ENCODE measurements at places on chromosomes 6 and 20.

- DNase-seq, result no peak
Measured at GRCh38 chr20:11132819-11133415, 459.1 kb upstream of the JAG1 start.

GRCh38 chr20:58342104-58342945 lies 32.8 kb downstream of the RAB22A start:
- no peak for DNase-seq

GRCh38 chr20:59406446-59406845 lies 106.0 kb downstream of the EDN3 start:
- DNase-seq, result no peak

GRCh38 chr20:31474097-31474436 lies 860 bp downstream of the DEFB124 start:
- DNase-seq, result no peak

DNA sequence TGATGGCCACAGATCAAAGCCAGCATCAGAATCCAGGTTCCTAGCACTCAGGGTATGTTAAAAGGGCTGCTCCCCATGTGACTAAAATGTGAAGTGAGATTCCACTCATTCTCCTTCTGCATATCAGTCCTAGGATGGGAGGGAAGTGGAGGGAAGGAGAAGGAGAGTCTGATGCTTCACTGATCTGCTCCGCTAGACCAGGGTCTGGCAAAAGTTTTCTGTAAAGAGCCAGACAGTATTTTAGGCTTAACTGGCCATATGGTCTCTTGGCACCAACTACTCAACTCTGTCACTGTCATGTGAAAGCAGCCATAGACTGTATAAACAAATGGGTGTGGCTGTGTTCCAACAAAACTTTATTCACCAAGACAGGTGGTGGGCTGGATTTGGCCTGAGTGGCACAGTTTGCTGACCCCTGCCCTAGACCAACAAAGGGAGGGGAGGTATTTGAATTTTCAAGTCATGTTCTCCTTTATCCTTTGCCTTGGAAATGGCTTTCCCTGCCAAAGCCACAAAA lies 22.6 kb downstream of the GHRH start:
- no peak for DNase-seq

- no peak for DNase-seq
Measured at GRCh38 chr20:36485286-36485685, 56.0 kb upstream of the MYL9 start.

GRCh38 chr20:57290178-57290484 lies 23.7 kb upstream of the BMP7 start:
- no peak for DNase-seq

GRCh38 chr20:59932616-59933295 lies 681 bp downstream of the SYCP2 start:
- DNase-seq, result no peak

DNA sequence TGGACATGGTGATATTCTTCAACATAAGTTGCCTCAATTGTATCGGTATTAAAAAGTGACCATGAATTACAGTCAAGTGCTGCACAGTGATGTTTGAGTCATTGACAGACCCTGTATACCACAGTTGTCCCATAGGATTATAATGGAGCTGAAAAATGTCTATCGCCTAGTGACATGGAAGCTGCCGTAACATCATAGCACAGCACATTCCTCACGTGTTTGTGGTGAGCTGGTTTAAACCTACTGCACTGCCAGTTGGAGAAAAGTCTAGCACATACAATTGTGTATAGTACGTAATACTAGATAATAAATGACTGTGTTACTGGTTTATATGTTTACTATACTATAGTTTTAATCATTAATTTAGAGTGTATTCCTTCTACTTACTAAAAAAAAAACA lies 150.2 kb downstream of the CDH26 start:
- DNase-seq, result no peak

GRCh38 chr6:127365874-127366273 lies 22.5 kb upstream of the ECHDC1 start:
- no peak for DNase-seq

DNA sequence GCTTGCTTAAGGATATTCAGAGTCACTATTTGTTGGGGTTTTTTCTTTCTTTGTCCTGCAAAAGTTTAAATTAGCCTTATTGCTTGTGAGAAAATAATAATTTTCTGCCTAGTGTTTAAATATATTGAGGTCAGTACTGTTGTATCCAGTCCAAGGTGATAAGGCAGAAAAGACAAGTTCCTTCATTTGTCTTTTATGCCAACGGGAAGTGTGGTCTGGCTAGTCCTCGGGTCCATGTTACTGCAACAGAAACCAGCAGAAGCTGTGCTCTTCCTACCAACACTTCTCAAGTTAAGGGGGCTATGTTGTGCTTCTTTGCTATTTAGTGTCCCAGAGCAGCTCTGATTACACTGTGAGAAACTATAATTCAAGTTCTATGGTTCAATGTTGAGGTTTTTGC lies 301.1 kb downstream of the TBC1D7 start:
- no peak for DNase-seq

- no peak for DNase-seq
Measured at GRCh38 chr20:33810259-33810658, 889 bp upstream of the CHMP4B start.

DNA sequence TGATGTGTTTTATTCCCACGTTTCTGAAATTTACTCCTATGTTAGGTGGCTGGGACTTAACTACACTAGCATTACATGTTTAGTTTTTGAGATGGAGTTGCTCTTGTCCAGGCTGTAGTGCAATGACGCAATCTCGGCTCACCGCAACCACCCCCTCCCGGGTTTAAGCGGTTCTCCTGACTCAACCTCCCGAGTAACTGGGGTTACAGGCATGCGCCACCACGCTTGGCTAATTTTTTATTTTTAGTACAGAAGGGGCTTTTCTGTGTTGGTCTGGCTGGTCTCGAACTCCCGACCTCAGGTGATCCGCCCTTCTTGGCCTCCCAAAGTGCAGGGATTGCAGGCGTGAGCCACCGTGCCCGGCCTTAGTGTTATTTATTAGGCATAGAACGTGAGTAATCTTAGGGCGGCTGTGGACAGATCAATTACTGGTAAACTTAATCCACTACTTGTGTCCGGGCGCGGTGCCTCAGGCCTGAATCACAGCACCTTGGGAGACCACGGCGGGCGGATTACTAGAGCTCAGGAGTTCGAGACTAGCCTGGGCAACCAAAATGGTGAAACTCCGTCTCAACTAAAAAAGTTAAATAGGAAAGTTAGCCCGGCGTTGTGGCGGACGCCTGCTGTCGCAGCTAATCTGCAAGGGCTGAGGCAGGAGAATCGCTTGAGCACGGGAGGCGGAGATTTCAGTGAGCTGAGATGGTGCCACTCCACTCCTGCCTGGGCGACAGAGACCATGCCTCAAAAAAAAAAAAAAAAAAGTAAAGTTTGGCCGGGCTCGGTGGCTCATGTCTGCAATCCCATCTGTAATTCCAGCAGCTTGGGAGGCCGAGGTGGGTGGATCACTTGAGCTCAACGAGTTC lies 123.7 kb upstream of the BTN3A2 start:
- peak; percentile 80 for DNase-seq

- DNase-seq, result no peak
Measured at GRCh38 chr6:121590916-121591315, 155.5 kb downstream of the GJA1 start.

GRCh38 chr6:70219943-70220613 lies 82.8 kb downstream of the COL9A1 start:
- DNase-seq, result no peak

DNA sequence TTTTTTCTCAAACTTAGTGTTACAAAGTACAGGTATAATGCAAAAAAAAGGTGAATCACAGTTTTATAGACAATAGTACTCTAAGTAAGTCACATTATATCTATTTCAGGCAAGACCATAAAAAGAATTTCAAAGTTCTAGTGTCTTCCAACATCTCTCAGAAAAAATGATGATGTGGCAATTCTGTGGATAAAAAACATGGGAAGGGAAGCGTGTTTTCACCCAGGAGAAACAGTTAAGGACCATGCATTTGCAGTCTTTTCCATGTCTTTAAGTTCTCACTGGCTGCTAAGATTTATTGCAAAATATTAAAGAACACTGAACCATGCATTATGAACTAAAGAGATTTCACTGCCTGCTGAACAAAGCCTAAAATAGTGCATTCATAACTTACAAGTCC lies 1.8 kb downstream of the SSR1 start:
- no peak for DNase-seq

DNA sequence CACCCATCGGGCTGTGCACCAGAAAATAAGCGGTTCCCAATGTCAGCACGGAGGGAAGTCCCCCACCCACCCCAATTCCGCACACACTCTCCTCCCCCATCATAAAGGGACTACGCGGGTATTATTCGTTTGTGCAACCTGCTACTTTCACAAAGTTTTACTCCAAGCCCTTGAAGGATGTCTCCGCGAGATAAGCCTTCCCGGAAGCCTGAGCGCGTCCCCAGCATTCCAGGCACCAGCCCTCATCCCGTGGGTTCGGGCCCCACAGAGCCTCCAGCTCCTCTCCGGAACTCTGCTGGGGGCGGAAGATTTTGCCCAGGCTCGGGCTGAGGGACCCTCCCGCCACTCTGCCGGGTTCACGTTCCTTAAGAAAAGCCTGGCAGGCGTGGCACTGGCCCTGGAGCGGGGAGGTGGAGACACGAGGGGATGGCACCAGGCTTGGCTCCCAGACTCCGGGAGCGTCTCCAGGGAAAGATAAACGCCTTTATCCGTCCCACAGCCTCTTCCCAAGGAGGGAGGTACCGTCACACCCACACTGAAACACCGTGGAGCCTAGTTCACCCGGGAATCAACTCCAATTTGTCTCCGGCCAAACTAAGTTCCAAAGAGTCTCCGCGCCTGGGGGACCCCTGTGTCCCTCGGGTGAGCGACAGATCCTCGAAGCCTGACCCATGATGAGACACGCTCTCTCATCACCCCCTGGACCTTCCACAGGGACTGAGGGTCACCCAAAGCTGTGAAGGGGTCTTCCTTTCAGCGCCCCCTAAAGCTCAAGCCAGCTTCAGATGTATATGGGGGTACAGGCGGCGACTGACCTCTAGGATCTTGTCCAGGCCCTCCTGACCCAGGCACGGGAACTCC lies 934 bp downstream of the KCNK5 start:
- DNase-seq, result peak; percentile 43

- DNase-seq, result peak; percentile 9
Measured at GRCh38 chr6:1786455-1787453, 177.0 kb downstream of the FOXC1 start.

- no peak for DNase-seq
Measured at GRCh38 chr6:91683240-91683639, 1096.4 kb upstream of the MAP3K7 start.

GRCh38 chr20:2145376-2145775 lies 43.7 kb downstream of the STK35 start:
- DNase-seq, result no peak

- no peak for DNase-seq
Measured at GRCh38 chr6:151652325-151652724, 155.2 kb upstream of the ESR1 start.

DNA sequence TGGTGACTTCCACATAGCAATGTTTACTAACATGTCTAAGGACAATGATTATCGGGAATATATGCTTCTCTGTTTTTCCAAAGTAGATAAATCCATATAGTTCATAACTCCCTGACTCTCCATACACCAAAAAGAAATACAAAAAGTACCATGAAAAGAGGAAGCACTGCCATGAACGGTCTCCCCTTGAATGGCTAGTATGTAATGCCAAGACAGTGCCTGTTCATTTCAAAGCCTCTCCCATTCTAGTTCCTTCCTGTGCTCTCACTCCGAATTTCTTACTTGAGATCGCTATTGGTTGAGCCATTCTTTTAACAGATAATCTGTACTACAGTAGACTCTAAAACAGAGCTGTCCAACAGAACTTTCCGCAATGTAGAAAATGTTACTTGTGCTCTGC lies 54.8 kb upstream of the EDN1 start:
- no peak for DNase-seq

DNA sequence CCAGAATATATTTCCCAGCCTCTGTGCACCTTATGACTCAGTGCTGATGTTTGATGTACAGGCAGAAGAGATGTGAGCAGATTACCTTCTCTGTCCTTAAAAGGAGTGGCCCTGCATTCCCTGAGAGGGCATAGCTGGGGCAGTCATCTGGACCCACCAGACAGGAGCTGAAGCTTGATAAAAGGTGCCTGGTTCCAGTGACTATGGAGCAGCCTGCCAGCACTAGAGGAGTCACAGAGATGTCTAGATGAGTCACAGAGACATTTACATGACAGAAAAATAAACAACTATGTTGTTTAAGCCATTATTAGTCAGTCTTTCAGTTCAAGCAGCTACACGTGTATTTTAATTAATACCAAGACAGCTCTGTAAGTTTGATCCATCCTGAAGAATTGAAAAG lies 237.1 kb upstream of the MOCS1 start:
- DNase-seq, result no peak

DNA sequence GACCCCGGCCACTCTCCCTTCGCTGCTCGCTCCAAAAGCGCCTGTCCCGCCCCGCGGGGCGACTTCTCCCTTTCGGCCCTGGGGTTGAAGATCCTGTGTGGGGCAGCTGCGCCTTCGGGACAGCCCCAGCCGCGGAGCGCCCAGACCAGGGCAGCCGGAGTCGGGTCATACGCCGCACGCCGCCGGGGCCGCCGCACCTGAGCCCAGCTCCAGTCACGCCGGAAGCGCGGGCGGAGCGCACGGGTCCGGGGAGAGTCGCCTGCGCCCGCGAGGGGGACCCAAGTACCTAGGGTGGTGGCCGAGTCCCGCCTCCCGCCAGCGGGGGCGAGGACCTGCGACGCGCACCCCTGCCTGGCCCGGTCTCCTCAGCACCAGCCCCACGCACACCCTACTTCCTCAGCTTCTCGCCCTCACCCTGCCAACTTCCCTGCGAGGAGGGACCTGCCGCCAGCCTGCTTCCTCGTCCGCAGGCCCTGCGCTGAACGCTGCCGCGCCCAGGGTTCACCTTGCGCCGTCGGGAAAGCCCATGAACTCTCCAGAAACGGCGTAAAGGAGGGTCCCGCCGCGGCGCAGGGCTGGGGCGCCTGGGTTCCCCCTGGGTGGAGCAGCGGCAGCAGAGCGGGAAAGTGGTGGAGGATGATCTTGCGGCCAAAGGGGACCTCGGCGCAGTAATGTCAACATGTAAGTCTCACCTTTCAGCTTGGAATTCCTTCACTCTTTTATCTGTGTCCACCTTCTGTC lies at the start of gene ADGRG6:
Gene ADGRG6, plus strand, starts transcription at position 357 of the 741 bp plus-strand sequence. Its CDS starts 323 bp downstream, at position 680.
- DNase-seq, result peak; percentile 72

GRCh38 chr6:35177157-35177556 lies 36.0 kb upstream of the TCP11 start:
- no peak for DNase-seq

DNA sequence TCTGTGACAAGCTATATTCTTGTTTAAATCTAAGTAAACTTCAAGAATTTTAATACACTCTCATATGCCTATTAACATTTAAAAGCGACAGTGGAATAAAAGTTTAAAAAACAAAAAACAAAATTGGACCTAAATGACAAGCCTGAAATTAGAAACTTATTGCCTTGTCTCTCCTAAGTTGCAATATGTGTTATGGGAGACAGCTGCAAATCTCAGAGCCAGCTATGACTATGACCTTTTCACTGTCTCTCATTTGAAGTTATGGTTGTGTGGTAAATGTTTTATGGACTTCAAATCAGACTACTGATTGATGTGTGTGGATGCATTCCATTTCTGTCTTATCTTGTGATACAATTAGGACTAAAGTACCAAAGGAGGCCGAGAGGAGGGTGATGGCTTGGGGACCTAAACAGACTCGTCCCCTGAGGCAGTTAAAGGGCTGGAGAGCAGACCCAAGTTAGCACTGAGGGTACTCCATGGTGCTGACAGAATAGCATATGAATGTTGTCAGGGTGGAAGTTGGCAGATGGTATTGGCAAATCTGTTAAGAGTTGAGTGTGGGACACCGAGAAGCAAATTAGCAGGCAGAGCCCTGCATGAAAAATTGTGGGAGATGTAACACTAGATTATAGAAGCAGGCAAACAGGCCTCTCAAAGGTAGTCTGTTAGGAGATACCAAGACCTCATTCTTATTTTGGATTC lies 930.1 kb upstream of the MAN1A1 start:
- no peak for DNase-seq

- DNase-seq, result no peak
Measured at GRCh38 chr6:105391705-105392104, 11.2 kb downstream of the PREP start.
